Stimulated activated CD8-positive, alpha-beta memory T cell treated with anti-CD3 and anti-CD28 coated beads, Interleukin-4, amount 100 ng/mL, for 1 hour (primary cell): ENCODE measurements at places on chromosomes 13 and 19.

DNA sequence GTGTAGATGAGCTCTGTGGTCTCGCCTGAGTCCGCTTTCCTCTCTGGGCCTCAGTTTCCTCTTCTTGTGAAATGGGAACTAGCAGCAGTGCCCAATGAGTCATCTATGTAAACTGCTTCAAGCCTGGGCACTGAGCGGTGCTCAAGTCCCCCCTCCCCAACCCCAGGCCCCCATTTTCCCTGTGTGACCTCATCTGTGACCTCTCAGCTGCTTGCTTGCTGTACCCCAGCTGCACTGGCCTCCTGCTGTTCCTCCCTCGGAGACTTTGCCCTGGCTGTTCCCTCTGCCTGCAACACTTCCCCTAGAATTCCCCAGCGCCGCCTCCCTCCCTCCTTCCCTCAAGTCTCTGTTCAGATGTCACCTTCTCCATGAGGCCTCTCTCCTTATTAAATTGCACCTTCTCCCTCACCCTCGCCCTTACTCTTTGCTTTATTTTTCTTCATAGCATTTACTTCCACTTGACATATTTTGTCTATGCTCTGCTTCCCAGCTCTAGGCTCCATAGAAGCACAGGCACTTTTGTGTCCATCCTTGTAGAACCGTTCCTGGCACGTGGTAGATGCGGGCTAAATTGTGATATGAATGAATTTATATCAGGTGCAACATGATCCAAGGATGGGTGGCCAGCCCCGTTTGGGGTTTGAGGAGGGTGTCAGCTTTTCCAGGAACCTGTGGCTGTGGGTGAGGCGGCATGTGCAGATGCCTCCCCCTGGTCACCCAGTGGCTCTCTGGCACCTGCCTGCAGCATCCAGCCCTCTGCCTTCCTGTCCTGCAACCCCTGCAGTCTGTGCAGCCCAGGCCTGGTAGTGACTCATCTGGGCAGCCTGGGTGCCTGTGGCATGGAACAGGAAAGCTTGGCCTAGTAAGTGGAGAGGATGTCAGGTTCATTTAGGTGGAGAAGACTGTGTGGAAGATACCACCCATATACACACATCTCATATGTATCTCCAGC lies 26.3 kb downstream of the SIPA1L3 start:
- DNase-seq = no peak

DNA sequence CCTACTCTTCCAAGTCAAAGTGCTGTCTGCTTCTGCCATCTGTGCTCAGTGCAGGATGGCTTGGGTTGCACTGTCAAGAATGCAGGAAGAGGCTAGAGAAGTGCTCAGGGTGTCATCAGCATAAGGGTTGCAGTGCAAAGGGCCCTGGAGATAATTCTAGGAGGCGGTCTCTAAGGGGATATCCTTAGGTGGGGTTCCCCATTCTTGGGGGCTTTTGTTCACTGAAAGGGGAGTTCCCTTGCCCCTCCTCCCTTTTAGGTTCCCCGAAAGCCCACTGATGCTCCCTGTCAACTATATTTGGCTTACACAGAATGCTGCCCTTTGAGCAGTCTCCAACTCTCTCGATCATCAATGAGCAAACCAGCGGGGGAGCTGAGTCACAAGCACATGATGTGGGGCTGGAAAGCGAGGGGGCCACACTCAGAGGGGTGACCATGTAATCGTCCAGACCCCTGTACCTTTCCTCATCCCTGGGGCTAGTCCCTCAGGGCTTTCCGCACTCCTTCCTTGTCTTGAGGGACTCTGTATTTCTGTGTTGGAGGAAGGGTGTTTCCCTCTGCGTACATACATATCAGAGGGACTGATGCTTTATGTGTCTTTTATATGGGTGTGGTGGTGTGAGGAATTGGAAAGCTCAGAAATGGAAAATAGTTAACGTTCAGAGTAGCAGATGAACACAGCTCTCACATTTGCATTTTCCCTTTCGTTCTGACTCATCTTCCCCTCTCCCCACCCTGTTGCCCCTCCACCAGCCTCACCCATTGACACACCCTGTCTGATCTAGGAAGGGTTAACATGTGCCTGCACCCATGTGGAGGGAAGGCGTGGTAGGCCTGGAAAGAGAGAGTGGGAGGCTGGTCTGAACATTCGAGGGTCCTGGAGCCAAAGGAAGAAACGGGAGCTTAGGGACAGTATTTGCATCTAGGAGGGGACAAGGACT lies 6.7 kb downstream of the ZBTB32 start:
- no peak for DNase-seq

GRCh38 chr19:4012092-4012974 lies 4.8 kb downstream of the PIAS4 start:
- DNase-seq = no peak

- no peak for DNase-seq
These were observed 1733.7 kb upstream of the PCDH20 start for GRCh38 chr13:63149375-63149774.

DNA sequence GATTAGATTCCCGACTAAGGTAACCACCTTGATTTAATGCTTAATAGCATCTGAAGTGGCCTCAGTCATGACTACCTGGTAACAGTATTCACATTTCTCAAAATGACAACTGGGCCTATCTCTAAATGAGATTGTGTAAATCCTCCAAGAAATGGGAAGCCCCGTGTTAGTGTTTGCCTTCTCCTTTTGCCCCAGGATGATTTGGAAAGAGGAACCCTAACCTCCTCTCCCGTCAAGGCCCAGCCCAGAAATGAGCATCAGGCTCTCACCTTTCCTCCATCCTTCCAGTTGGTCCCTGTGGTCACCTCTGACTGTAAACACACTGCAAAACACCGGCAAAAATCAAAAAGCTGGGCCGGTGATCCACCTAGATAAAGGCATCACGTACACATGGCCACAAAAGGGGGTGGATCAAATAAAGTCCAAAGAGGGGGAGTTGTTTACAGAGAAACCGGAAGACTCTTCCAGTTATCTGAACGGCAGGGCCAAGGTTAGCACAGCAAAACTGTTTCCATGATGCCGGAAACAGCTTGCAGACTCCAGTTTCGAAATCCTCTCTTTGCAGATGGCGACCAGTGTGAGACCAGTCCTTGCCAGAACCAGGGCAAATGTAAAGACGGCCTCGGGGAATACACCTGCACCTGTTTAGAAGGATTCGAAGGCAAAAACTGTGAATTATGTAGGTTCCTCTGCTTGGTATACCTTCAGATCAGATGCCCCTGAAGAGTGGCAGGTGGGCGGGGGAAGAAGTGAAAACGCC lies 16.4 kb downstream of the F10 start:
- DNase-seq = no peak

DNA sequence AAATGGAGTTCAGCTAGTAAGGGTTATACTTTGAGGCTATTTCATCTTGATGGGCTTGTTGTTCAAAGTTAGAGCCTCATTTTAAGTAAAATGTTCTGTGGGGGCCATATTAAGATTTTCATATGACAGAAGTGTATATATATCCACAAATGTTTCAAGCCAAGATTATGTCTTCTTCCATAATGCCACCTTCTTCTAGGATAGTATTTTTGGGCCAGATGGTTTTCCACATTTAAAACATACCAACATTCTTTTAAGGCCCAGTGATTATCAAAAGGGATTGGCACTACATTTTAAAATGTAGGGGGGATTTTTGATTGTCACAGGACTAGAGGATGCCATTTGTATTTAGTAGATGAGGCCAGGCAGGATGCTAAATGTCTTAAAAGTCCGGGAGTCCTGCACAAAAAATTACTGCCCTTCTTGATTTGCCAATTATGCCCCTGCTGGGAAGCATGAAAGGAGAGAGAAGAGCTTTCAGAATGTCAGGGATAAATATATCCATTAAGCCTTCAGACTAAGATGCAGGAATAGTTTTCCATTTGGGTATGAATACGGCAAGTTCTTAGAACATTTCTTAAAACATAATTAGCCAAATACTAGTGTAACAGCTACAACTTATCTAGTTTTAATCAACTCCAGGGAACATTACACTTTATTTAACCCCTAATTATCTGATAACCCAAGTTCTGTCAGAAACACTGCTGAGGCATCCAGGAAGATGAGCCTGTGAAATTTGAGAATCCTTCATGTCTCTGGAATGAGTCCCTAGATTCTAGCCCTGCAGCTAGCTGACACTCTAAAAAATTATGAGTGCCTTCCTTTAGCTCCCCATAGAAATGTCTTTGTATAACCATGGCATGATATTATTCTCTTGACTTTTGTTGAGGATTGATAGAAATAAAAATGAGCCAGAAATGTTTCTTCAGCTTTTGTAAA lies 34.0 kb downstream of the ITM2B start:
- DNase-seq = no peak

GRCh38 chr19:958967-959855 lies 24.9 kb upstream of the WDR18 start:
- no peak for DNase-seq

GRCh38 chr19:18326772-18327171 lies 3.9 kb upstream of the LSM4 start:
- DNase-seq = no peak

- no peak for DNase-seq
These were observed 333.9 kb downstream of the UQCRFS1 start for GRCh38 chr19:28878862-28879566.

- DNase-seq = peak; percentile 28
These were observed at the start of gene PTPRS for GRCh38 chr19:5340637-5341447. Gene PTPRS (minus strand): TSS chr19:5340812. CDS start chr19:5286140, 54,672 bp downstream.

- DNase-seq = no peak
These were observed 33.4 kb downstream of the ALG5 start for GRCh38 chr13:36965767-36966166.

- DNase-seq = no peak
These were observed 776.3 kb downstream of the EFNB2 start for GRCh38 chr13:105758918-105759860.

DNA sequence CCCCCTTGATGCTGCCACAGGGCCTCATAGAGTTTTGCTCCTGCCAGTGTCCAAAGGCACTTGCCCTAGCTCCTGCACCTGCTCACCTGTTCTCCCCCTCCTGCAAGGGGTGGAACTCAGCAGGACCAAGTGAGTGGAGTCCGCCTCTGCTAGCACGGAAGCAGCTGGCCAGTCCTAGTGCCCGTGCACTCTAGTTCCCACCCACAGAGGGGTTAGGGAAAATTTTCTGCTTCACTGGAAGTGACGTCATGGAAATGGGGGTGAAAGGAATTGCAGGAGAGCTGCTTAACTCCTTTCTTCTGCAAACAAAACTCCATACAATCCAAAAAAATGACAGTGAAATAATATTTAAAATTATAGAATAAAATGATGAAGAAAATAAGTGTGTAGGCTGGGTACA lies 609.7 kb upstream of the SLITRK1 start:
- DNase-seq = no peak

- DNase-seq = no peak
These were observed 13.0 kb downstream of the OR7A5 start for GRCh38 chr19:14821937-14822336.

DNA sequence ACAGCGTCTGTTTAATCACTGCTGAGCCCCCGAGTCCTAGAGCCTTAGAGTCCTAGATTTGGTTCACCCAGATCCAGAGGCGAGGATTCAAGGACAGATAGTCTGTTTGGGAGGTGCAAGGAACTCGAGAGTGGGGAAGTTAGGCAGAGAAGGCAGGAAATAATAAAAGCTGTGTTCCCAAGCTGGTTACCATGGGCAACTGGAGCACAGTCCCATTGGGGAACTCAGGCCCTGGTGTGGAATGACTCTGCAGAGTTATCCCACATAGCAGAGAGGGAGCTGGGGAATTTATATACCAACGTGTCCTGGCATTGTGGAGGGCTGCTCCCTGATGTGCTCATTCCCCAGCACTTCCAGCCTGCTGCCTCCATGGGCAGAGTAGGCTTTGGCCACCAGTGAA lies 9.7 kb downstream of the IGSF23 start:
- DNase-seq = no peak

DNA sequence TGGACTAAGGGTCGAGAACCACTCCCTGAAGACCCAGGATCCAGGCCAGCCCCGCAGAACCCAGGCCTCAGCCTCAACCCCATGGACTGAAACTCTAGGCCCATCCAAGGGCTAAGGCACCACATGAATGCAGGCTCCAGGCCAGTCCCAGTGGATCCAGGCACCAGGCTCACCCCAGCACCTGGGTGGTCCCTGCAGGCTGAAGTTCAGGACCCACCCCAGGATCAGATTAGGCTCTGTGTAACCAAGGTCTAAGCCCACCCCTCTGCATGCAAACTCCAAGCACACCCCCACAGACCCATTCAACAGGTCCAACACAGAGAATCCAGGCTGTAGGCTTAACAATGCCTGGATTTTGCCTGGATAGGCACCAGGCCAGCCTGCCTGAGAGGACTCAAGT lies 1876.2 kb downstream of the PCDH9 start:
- no peak for DNase-seq

GRCh38 chr19:11405846-11406643 lies 13.1 kb downstream of the RGL3 start:
- no peak for DNase-seq

DNA sequence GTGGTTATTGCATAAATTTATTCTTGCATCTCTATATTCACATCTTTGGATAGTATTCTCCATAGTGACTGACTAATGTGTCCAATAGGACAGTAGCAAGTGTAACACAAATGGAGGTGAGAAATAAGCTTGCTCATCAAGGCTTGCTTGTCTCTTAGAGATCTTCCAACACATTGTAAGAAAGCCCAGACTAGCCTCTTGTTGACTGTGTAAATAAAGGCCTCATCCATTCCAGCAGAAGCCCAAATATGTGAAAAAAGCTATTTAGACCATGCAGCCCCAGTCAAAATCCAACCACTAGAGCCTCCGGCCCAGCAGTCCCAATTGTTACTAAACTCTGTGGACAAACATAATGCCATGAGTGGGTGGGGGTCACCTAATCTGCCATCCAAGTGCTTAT lies 2.7 kb upstream of the ZNF615 start:
- DNase-seq = no peak

DNA sequence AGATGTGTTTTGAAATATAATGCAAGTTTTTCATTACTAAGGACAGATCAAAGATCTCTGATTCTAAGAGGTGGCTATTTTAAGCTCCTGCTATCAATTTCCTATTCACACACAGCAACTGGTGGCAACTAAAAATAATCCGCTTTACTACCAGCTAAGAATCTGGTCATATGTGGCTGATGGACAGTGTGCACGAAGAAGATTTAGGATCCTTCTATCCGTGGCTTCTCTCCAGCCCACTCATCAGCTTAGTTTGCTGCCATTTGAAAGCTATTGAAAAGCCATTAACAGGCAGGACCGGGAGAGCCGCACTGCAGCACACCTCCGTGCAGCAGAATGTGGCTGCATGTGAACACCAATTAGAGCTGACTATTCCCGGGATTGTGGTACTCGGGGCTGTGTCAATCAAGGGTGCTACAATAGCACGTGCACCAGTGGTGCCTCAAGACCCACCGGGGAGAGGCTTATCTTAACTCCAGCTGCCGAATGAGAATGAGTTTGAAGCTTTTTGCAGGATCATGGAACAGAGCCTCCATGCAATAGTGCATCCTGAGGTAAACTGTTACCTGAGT lies at the start of gene MYO16:
TSS of gene MYO16 (plus strand) at position 431 of the 572 bp plus-strand sequence. CDS start 234 bp downstream, outside the sequence.
- no peak for DNase-seq

- DNase-seq = no peak
These were observed 1130.2 kb downstream of the SLITRK5 start for GRCh38 chr13:88801361-88801760.

GRCh38 chr13:111047326-111047725 lies 67.8 kb upstream of the ARHGEF7 start:
- DNase-seq = no peak
